ENCODE measurements at places on chromosomes 1 and 21.

DNA sequence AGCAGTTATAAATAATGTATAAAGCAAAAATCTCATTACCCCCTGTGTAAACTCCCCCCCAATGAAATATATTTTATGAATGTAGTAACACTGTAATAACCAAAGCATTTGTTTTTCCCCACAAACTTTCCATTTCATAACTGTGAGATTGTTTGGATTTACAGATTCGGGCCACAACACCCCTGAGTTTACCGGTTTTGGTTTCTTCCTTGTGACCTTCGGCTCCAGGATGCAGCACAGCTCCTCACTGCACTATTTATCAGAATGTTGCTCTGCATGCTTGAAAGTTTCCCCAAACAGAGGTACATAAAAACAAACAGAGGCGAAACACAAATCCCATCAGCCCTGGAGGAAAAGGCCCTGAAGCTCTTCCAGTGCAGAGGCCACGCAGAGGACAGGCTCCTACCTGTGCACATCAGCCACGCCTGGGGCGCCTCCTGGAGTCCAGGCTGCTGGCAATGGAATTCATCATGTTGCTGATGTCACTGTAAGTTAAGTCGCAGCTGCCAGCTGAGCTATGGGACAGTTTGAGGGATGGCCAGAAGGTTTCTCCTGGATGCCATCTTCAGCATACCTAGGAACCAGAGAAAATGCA, 122.0 kb downstream of the LMO4 start:
- DNase-seq, result peak; percentile 32

DNA sequence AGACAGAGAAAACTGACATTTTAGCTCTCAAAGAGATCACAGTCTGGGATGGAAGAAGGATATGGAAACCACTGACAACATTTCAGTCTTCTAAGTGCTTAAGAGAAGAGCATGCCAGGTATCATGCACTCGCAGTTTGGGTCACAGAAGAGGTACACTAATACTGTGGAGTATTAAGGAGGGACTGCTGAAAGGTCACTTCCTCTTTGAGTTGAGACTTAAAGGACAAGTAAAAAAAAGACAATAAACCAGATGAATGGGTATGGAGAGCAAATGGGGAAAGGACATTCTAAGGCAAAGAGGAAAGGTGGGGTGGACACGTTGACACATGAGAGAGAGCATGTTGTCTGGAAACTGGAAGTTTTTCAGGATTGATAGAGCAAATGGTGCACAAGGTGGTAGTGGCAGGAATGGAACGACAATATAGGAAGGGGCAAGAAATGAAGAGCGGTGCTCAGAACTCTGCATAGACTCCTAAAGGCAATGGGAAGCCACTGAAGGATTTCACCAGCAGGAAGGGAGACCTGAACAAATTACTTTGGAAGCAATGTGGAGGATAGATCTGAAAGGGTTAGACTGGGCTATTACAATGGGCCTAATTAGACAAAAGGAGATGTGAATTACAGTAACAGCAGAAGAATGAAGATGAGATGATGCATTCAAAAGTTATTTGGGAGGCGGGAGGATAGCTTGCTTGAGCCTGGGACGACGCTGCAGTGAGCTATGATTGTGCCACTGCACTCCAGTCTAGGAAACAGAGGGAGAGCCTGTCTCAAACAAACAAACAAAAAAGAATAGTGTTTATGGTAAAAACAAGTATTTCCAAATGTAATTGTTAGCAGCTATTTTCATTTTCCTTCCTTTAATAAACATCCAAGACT, 11.1 kb downstream of the DIPK1A start:
- DNase-seq, result no peak

GRCh38 chr1:167423684-167424619, 94.4 kb downstream of the CD247 start:
- no peak for DNase-seq

DNA sequence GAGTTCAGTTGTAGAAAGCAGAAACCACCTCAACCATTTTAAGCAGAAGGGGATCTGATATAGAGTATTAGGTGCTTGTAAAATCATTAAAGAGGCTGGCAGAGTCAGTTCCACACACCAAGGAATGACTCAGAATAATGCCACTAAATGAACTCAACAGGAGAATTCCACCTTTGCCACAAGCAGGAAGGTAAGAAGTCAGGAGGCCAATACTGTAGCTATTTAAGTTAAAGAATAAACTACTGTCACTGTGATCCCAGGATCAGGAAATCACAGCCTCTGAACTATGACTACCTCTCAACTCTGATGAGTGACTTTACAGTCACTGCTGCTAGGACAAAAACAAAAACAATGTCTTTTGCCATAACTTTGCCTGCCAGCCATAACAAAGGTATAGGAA, 52.5 kb upstream of the PRMT6 start:
- no peak for DNase-seq

GRCh38 chr1:21251773-21252471, 38.3 kb downstream of the ECE1 start:
- no peak for DNase-seq

DNA sequence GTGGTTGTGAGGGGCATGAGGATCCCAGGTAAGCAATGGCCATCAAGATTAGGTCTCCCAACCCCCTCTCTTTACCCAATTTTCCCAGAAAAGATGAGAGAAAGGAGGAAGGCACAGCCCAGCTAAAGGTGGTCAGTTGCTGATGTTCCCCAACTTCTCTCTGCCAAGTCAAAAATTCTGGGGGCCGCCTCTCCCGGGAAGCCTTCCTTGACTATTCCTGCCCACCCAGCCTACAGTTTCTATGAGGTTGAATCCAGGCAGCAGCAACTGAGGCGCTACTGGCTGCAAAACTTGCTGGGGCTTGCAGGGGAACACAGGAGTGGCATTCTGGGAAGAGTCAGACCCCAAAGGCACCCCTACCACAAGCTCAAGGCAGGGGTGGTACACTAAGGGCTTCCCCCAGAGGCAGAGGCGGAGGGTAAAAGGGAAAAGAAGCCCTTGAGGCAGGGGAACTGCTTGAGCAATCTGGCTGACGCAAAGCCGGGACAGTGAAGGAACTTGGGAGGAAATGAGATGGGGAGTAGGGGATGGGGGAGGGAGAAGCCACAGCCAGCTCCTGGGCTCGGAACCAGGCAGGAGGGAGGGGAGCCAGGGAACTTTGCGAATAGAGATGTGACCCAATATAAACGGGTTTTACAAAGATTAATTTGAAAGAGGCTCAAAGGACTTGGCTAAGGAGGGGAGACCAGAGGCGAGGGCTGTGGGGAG, 31.2 kb downstream of the SDC3 start:
- no peak for DNase-seq

DNA sequence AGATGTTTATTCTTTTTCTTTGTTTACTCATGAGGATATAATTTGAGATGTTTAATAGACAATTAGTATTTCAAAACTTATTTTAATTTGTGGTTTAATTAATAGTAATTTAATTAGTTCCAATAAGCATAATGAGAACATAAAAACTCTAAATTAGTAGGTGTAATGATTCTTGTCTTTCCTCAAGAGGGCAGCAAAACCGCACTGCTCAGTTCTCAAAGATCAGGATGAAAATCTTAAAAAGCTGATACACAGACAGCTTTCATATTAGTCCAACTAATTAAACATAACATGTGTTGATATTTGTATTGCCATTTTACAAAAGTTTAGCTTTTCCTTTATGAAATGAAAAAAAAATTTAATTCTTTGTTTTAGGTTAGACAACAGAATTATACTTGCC, 106.7 kb upstream of the C21orf91 start:
- DNase-seq, result no peak

GRCh38 chr1:110585481-110585880, 20.7 kb downstream of the KCNA2 start:
- DNase-seq, result no peak

- no peak for DNase-seq
These were observed 37.2 kb downstream of the MRAP start for GRCh38 chr21:32335601-32336575.

GRCh38 chr21:37675202-37675801, 241.0 kb downstream of the KCNJ6 start:
- DNase-seq, result peak; percentile 12

Measured in activated effector memory CD4-positive, alpha-beta T cell treated with Interleukin-2 at 50 U/mL for 16 hours (primary cell).